ENCODE measurements at places on chromosomes 2 and 18. TPM values are rescaled to one million over a fixed set of nuclear protein-coding genes. Genes with fewer than 3 reads are reported as not detected.

The RASGRP3 gene
- 3.9 TPM for total RNA-seq

The TMEM37 gene
- total RNA-seq: 0.44 TPM

The ZC3H6 gene
- total RNA-seq: 36.8 TPM

The PPP1R1C gene
- not detected for total RNA-seq

The FOXD4L1 gene
- 0.52 TPM for total RNA-seq

- no peak overlapping the region for H3K27ac ChIP-seq
- no peaks in the 10 kb centered on the region for H3K36me3 ChIP-seq
- H3K4me3 ChIP-seq: no peak overlapping the region
- no peaks in the 10 kb centered on the region for H3K4me1 ChIP-seq
- no peaks in the 10 kb centered on the region for H3K27me3 ChIP-seq
These were observed 33.6 kb downstream of the PTPRM start for GRCh38 chr18:7600528-7601245.

DNA sequence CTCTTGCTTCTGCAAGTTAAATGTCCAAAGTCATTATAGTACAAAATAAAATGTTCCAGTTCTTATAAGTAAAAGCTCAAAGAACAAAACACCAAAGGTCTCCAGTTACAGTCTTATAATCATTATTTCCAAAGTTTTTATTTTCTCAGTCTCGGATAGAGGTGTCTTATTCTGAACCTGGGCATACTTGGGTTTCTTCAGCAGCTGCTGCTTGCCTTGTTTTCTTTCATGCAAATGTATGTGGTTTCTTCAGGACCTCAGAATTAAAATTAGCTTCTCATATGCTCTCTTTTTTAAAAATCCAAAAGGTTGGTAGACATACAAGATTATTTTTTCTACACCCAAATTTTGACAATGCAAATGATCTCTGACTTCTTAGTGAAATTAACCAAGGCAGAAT lies 383.0 kb downstream of the METTL4 start:
- H3K36me3 ChIP-seq: no peaks in the 10 kb centered on the region
- DNase-seq: no peak
- no peaks in the 10 kb centered on the region for H3K27me3 ChIP-seq
- H3K4me1 ChIP-seq: no peaks in the 10 kb centered on the region
- no peak overlapping the region for H3K4me3 ChIP-seq

GRCh38 chr2:96577501-96577900 lies 40.9 kb downstream of the ARID5A start:
- no peak overlapping the region for H3K27ac ChIP-seq
- no peaks in the 10 kb centered on the region for H3K4me1 ChIP-seq
- H3K27me3 ChIP-seq: no peaks in the 10 kb centered on the region
- DNase-seq: no peak
- no peaks in the 10 kb centered on the region for H3K36me3 ChIP-seq

DNA sequence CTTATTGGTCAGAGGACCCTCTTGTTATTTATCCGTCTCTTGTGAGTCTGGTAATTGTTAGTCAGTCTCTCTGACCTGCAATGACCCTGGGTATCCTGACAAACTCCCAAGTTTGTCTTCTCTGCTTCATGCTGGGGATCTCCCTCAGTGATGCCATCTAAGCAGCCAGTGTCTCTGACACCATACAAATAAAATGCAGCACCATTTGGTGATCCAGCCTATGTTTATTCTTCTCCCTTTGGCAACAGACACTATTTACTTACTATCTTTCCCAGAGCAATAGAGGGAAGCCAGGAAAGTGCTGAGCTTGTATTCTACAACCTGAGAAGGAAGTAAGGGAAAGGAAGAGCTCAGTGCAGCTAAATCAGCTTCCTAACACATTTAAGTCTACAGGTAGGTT lies 15.9 kb downstream of the SERPINE2 start:
- no peaks in the 10 kb centered on the region for H3K36me3 ChIP-seq
- no peak for DNase-seq
- H3K4me1 ChIP-seq: peaks cover 27% of the 10 kb centered on the region
- H3K4me3 ChIP-seq: no peak overlapping the region
- H3K27me3 ChIP-seq: no peaks in the 10 kb centered on the region
- no peak overlapping the region for H3K27ac ChIP-seq

Measured in CD4-positive, alpha-beta memory T cell (primary cell).